ENCODE measurements at places on chromosomes 13 and 19.
A peak's percentile ranks its signal among the peaks of the same experiment; 100 is the strongest.

- no peak for DNase-seq
These were observed 10.9 kb downstream of the SETDB2 start for GRCh38 chr13:49455007-49455398.

DNA sequence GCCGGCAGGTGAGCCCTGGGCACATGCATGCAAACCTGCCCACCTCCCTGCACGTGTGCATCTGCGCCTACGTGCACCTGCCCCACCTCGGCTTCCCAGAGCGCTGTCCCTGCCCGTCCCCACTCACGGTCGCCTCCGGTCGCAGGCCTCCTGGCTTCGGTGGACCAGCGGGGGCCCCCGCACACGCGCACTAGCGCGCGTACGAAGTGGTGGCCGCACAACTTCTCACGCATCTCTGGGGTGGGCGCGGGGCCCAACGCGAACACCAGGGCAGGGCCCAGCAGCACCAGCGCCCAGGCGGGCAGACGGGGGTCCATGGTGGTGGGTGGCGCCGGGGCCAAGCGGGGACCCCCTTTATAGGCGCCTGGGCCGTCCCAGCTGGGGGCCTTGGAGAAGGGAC lies at the start of gene INSL3:
Gene INSL3 (minus strand): TSS at position 330 of the 400 bp plus-strand sequence. CDS start 13 bp downstream, at position 317.
- DNase-seq, result no peak

DNA sequence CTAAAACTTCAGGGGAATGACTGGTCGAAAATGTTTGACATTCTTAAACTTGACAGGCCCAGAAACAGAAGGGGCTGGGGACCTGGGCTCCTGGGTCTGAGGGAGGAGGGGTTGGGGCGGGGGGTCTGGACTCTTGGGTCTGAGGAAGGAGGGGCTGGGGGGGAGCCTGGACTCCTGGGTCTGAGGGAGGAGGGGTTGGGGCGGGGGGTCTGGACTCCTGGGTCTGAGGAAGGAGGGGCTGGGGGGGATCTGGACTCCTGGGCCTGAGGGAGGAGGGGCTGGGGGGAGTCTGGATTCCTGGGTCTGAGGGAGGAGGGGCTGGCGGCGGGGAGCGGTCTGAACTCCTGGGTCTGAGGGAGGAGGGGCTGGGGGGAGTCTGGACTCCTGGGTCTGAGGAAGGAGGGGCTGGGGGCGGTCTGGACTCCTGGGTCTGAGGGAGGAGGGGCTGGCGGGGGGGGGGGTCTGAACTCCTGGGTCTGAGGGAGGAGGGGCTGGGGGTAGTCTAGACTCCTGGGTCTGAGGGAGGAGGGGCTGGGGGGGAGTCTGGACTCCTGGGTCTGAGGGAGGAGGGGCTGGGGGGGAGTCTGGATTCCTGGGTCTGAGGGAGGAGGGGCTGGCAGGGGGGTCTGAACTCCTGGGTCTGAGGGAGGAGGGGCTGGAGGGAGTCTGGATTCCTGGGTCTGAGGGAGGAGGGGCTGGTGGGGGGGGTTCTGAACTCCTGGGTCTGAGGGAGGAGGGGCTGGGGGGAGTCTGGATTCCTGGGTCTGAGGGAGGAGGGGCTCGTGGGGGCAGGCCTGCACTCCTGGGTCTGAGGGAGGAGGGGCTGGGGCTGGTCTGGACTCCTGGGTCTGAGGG lies 5.5 kb upstream of the KLK6 start:
- DNase-seq, result no peak

GRCh38 chr13:29384466-29384865 lies 211.0 kb downstream of the SLC7A1 start:
- no peak for DNase-seq

GRCh38 chr13:97202761-97203160 lies 19.4 kb upstream of the MBNL2 start:
- no peak for DNase-seq

DNA sequence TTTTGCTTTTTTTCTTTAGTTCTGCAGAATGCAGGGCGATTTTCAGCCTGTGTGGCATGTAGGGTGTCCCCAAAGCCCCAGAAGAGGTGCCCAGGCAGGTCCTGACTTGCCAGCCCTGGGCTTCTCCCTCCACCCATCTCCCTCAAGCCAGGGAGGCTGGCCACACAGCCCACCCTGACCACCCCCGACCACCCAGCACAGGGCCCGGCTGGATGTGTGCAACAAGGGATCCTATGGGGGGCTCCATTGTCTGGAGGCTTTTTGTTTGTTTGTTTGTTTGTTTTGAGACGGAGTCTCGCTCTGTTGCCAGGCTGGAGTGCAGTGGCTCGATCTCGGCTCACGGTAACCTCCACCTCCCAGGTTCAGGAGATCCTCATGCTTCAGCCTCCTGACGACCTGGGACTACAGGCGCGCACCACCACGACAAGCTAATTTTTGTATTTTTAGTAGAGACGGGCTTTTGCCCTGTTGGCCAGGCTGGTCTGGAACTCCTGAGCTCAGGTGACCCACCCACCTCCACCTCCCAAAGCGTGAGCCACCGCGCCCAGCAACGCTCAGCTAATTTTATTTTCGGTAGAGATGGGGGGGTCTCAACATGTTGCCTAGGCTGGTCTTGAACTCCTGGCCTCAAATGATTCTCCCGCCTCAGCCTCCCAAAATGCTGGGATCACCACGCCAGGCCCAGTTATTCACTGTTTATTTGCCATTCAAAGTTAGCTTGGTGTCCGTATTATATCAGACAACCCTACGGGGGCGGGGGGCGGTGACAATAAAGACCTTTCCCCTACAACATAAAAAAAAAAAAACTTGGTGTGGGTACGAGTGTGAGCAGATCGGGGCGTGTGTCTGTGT lies 7.8 kb upstream of the MKNK2 start:
- DNase-seq, result no peak

DNA sequence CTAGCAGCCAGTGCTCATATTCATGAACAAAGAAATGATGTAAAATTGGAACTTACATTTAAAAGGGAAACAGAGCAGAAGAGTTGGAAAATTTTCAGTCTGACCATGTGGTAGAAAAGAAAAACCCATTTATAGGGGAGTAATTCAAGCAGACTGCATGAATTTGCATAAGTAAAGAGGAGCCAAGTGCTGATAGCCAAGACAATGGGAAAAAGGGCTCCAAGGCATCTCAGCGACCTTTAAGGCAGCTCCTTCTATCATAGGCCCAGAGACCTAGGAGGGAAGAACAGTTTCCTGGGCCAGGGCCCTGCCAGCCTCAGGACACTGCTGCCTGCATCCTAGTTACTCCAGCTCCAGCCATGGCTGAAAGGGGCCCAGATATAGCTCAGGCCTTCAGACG lies 7.5 kb downstream of the DNAJC3 start:
- no peak for DNase-seq

- DNase-seq, result no peak
These were observed 224.4 kb upstream of the HTR2A start for GRCh38 chr13:47121092-47121763.

GRCh38 chr13:26185720-26186117 lies 36.4 kb downstream of the RNF6 start:
- no peak for DNase-seq

DNA sequence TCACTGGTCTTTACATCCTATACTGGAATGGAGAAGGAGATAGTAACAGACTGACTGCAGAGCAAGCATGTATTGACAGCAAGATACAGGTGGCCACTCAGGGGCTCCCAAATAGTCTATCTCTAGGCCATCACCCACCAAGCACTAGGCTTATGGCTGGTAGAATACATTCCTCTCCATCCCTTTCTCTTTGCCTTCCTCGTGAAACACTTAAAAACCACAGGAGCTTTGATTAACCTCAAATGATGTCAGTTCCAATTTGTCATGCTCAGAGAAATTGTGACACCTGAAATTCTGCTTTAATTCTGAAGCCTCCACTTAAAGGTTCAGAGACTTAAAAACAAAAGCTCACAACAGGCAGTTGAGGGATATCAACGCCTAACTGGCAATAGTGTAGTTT lies 17.2 kb downstream of the ENOX1 start:
- no peak for DNase-seq

DNA sequence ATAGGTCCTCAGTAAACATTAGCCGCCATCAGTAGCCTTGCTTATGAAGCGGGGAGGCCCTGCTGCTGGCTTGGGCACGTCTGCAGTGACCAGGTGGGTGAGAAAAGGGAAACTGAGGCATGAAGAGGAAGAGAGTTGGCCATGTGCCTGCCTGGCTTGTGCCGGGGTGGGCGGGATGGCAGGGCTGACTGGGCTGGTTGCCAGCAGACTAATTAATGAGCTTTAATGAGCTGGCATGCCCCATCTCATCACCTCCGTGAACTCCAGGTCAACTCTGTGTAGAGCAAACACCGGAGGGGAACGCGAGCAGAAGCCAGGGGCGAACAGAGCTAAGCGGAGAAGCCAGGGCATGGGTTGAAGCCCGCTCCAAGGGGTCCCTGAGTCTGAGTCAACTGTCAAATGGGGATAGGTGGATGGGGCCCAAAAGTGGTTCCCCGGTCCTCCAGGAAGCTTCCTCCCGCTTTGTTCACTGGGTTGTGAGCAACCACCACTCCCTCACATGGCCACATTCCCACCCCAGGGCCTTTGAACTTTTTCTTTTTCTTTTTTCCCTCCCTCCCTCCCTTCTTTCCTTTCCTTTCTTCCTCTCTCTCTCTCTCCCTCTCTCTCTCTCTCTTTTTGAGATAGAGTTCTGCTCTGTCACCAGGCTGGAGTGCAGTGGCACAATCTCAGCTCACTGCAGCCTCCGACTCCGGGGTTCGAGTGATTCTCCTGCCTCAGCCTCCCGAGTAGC lies 8.7 kb downstream of the NR2F6 start:
- DNase-seq, result no peak

DNA sequence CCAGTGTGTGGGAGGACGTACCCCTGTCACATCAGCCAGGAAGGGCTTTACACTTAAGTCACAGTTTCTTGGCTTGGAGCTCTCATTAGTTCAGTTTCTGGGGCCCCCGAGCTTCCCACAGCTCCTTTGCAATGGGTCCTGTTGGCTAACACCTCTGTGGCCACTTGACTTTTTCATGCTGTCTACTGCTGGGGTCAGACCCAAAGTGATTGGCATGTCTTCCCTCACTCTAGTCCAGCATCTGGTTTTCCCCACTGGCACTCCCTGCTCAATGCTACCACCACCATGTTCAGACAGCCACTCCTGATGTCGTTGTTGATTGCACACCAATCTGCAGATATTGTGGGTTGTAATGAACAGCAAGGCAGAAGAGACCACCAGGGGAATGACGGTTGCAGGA lies 379.0 kb downstream of the FOXO1 start:
- no peak for DNase-seq

- DNase-seq, result no peak
These were observed 67.6 kb downstream of the COL4A2 start for GRCh38 chr13:110374431-110375370.

DNA sequence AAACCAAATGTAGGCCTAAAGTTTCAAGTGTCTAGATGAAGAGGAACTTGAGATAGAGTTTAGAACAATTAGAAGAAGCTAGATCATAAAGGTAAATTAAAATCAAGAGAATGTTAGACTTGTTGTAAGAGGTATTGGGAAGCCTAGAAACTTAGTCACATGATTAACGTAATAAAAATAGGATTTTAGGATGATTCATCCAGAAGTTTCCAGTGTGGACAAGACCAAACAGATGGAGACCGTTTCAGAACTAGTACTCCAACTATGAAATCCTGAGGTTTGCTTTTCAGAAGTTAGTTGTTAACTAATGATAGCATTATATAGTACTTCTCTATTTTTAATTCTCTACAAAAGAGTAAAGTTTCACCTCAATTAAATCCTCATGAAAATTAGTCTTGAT lies 104.9 kb downstream of the MZT1 start:
- no peak for DNase-seq

DNA sequence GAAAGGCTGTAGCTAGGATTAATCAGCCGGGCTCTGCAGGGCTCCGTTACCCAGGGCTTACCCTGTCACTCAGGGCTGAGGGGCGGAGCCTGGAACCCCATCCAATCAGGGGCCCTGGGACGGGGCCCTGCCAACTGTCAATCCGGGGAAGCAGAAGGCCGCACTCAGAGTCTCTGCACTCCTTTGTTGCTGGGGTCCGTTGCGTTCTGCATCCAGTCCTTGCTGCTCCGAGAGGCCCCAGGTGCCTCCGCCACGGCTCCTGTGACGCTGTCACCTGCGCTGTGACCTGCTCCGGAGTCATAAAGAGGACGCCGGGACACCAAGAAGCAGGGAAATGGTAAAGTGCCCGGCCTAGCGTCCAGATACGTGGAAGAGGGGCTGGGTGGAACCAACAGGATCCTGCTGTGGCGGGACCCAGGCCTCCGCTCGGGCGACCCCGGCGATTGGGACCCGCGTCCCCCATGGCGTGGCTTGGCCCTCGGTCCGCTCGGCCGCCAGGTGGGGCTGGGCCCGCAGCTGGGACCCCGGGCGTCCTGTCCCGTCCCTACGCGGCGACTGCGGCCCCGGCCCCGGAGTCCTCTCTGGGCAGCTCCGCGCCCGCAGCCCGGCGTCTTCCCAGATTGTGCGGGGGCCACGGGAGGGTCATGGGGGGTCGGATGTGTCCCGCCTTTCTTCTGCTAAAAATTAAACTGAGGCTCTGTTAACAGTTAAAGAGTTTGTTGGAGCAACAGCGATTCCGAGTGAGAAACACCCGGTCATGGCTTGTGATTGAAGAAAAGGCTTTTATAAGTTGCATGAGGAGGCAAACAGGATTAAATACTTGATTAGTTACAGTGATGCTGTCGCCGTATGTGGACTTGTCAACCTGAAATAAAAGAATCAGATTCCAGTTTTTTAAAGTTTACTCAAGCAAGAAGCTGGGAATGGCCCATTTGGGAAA lies at the start of gene ZNF491:
Gene ZNF491 (plus strand): TSS at position 133 of the 940 bp plus-strand sequence. CDS start 7,431 bp downstream, outside the sequence.
- peak; percentile 84 for DNase-seq

GRCh38 chr19:3573162-3573857 lies 566 bp downstream of the HMG20B start:
- DNase-seq, result no peak

GRCh38 chr19:58355908-58356765 lies 2.8 kb upstream of the A1BG start:
- DNase-seq, result peak; percentile 16

- DNase-seq, result no peak
These were observed 83.5 kb upstream of the RNF113B start for GRCh38 chr13:98260357-98261164.

DNA sequence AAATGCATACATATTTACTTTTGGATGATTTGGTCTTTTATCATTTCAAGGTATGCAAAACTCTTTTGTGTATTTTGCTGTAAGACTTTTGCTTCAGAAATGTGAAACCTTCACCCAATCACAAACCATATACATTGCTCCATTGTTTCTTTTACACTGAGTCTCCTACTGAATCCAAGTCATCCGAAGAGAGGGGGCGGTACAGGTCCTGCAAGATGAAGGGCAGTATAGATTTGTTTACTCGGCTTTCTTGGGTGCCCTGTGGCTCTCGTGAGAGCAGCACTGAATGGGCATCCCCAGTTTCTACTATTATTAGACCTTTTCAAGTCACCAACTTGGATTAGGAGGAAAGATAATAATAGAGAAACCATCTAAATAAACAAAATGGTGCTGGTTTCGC lies 280.6 kb downstream of the DCLK1 start:
- no peak for DNase-seq
